ENCODE measurements at places on chromosomes 11 and 22.

- H3K27me3 ChIP-seq, result no peaks in the 10 kb centered on the region
- peaks cover 14% of the 10 kb centered on the region for H3K4me1 ChIP-seq
- peak; percentile 87 for DNase-seq
- no peaks in the 10 kb centered on the region for H3K36me3 ChIP-seq
- H3K27ac ChIP-seq, result no peak overlapping the region
Measured at GRCh38 chr11:12288212-12288930, 89.0 kb upstream of the PARVA start.

DNA sequence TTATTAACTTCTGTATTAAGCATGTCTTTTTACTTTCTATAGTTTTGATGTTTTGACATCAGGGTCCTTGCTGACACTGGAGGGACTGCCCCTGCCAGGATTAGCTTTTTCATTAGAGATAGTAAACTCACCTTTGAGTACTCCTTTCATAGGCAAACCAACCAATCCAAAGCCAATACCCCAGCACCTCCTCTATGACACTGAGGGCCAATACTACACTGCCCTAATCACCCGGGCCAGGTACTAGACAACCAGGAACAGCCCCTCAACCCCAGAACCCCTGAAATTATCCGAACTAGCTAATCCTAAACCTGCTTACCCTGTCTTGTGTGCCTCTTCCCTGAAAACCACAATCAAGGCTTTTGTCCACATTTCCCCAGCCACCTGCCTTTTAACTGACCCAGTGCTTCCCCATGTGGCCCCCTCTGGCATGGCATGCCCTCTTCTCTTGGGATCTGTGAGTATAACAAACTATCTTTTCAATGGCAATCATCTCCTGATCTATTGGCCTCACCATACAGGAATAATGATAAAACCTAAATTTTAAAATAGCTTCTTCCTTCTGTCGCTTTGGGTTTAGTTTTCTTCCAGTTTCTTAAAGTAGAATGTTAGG lies 31.2 kb downstream of the RAB6A start:
- H3K27me3 ChIP-seq, result no peaks in the 10 kb centered on the region
- peaks cover 5% of the 10 kb centered on the region for H3K4me1 ChIP-seq
- H3K36me3 ChIP-seq, result no peaks in the 10 kb centered on the region

DNA sequence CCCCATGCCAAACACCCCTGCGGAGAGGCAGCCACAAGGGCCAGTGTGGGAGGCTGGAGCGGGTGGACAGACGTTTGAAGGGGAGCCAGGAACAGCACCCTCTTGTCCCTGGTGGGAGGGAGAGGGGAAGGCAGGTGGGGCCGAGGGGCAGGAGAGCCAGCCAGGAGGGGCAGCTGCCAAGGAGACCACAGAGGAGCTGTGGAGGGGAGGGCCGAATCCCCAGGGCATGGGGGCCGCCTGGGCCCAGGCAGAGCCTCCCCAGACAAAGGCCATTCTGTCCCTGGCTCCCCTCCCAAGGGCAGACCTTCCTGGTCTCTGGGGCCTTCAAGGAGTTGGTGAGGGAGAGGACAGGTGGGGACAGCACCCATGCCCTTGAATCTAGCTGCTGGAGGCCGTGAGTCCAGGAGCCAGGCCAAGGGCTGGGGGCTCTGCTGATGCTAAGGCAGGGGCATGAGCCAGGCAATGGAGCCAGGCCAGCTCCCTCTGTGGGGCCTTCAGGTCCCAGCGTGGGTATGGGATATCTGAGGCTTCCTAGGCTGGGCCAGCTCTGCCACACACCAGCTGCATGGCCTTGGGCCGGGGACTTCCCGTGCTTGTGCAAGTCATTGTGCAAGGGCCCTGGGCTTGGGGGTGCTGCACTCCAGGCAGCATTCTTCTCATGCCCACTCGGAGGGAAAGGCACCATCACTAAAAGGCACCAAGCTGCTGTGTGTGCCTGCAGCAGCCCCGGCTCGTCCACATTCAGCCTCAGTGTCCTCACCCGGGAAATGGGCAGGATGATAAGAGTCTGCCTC lies 11.4 kb downstream of the EMID1 start:
- H3K36me3 ChIP-seq, result no peaks in the 10 kb centered on the region
- no peaks in the 10 kb centered on the region for H3K27me3 ChIP-seq
- H3K4me3 ChIP-seq, result no peak overlapping the region
- no peaks in the 10 kb centered on the region for H3K4me1 ChIP-seq

DNA sequence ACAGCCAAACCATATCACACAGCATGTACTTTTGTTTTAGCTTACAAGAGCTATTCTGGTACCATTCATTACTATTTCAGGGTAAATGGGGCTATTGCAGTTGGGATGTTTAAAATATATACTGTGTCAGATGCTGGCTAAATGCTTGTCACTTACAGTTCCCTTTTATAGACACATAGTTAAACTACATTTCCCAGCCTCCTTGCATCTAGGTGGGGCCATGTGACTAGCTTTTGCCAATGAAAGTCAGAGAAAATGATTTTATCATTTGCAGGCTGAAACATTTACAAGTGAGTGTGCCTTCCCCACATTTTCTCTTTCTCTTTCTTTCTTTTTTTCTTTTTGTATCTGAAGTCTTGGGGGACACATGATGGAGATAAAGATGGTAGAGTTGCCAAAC lies 7.8 kb upstream of the IFTAP start:
- no peaks in the 10 kb centered on the region for H3K4me1 ChIP-seq
- H3K36me3 ChIP-seq, result no peaks in the 10 kb centered on the region
- H3K4me3 ChIP-seq, result no peak overlapping the region
- no peak for DNase-seq
- H3K27me3 ChIP-seq, result no peaks in the 10 kb centered on the region

GRCh38 chr11:118666371-118666770 lies 13.1 kb downstream of the TREH start:
- H3K27ac ChIP-seq, result no peak overlapping the region
- no peaks in the 10 kb centered on the region for H3K4me1 ChIP-seq
- H3K4me3 ChIP-seq, result no peak overlapping the region
- no peaks in the 10 kb centered on the region for H3K36me3 ChIP-seq
- no peak for DNase-seq

DNA sequence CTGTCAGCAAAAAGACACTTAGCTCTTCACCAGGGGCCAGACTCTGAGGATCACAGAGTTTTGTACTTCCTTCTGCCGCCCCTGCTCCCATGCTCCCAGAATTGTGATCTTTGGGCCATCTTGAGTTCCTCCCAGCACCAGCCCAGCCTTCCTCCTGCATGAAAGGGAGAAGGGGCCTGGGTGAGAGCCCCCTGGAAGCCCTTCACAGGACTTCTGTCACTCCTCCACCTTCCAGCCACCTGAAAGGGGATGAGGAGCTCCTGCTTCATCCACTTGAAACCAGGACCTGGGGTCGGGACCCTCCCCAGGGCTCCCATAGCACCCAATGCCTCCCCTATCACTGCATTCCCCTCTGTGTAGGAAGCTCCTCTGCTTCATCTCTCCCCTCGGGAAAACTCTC lies 174.2 kb downstream of the BUD13 start:
- H3K36me3 ChIP-seq, result no peaks in the 10 kb centered on the region
- peaks cover 4% of the 10 kb centered on the region for H3K4me1 ChIP-seq
- H3K4me3 ChIP-seq, result no peak overlapping the region
- no peak for DNase-seq
